ENCODE measurements at places on chromosomes 1 and 21. TPM values are rescaled to one million over a fixed set of nuclear protein-coding genes. Genes with fewer than 3 reads are reported as not detected.

FLG gene
- total RNA-seq, result not detected

CDC42SE1 gene
- total RNA-seq, result 73.8 TPM

PDE9A gene
- total RNA-seq, result not detected

RAD54L gene
- total RNA-seq, result 8.2 TPM

HTR1D gene
- total RNA-seq, result 0.17 TPM

HJV gene
- not detected for total RNA-seq

FALEC gene
- total RNA-seq, result not detected

TMEM269 gene
- total RNA-seq, result not detected

LRRC38 gene
- not detected for total RNA-seq

PHLDA3 gene
- 110 TPM for total RNA-seq

BARHL2 gene
- total RNA-seq, result not detected

TNFRSF9 gene
- not detected for total RNA-seq

PATJ gene
- 6.3 TPM for total RNA-seq

DNA sequence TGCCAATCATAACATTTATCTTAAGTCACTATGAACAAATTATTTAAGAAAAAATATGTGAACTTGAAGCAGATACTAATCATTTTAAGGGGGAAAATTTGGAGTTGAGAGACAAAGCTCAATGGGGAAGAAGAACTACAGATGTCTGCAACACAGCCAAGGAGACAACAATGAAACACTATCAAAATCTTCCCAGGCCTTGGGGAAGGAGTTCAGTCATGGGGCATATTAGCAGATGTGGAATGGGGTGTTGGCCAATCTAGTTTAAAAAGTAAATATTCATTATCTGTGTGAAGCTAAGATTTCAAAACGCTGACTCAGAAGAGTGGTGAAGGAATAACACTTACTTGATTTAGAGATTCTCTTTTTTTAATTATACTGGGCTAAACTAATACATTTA is 671.6 kb upstream of the ZP4 start:
- H3K27ac ChIP-seq, result no peak overlapping the region
- peaks cover 23% of the 10 kb centered on the region for H3K36me3 ChIP-seq
- H3K4me3 ChIP-seq, result no peak overlapping the region
- no peak for DNase-seq

GRCh38 chr1:219910716-219911115 is 17.6 kb downstream of the SLC30A10 start:
- no peak overlapping the region for H3K27ac ChIP-seq
- no peaks in the 10 kb centered on the region for H3K4me1 ChIP-seq
- no peak for DNase-seq
- no peaks in the 10 kb centered on the region for H3K27me3 ChIP-seq
- H3K36me3 ChIP-seq, result no peaks in the 10 kb centered on the region

DNA sequence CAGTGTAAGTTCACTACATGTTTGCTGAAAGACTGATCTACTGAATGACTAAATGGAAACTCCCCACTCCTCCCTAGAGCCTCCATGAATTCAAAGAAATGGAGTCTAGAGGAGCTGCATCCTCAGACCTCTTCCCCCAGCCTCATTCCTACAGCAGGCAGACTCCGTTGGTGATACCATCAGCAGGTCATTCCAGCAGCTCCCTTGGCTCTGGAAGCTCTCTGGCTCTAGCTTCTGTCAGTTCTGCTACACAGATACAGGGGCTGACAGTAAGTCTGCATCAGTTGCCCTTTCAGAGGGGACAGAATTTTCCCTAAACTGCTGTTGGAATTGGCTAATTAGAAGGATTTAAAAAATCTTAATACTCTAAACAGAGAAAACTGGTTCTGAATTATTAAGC is 31.7 kb upstream of the DMRTA2 start:
- no peak overlapping the region for H3K4me3 ChIP-seq
- H3K4me1 ChIP-seq, result peaks cover 14% of the 10 kb centered on the region
- no peaks in the 10 kb centered on the region for H3K36me3 ChIP-seq
- no peak overlapping the region for H3K27ac ChIP-seq

GRCh38 chr1:214524824-214525223 is 26.6 kb downstream of the PTPN14 start:
- peaks cover 39% of the 10 kb centered on the region for H3K36me3 ChIP-seq
- DNase-seq, result no peak
- H3K4me3 ChIP-seq, result no peak overlapping the region

- no peak overlapping the region for H3K4me3 ChIP-seq
- DNase-seq, result no peak
- peaks cover 6% of the 10 kb centered on the region for H3K27me3 ChIP-seq
- H3K36me3 ChIP-seq, result no peaks in the 10 kb centered on the region
Measured at GRCh38 chr1:111223126-111223685, 4.3 kb upstream of the CHI3L2 start.

- no peaks in the 10 kb centered on the region for H3K4me1 ChIP-seq
- no peak within 1 kb of the TSS for H3K27ac ChIP-seq
- H3K4me3 ChIP-seq, result no peak within 1 kb of the TSS
- H3K27me3 ChIP-seq, result peaks cover 25% of the 10 kb centered on the region
Measured at GRCh38 chr1:22643381-22643780, at the start of gene C1QC. Gene C1QC, plus strand, starts transcription at chr1:22643633. Its CDS starts 391 bp downstream, at chr1:22644024.

DNA sequence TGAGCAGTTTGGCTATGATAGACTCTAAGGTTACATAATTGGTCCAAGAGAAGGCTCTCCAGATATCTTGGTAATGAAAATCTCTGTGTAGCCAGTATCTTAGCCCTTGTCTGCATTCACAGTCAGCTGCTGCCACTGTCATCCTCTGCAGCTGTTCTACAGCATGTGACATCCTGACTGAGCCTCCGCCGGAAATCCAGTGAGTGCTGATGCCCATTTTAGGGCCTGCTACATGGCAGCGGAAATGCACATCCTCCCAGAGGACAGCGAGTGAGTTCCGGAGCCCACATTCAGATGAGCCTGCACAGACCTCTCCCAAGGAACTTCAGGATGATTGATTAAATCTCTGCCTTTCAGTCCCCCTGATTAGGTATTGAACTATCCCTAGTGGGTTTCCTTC is 237.1 kb downstream of the HHIPL2 start:
- no peak overlapping the region for H3K27ac ChIP-seq
- H3K4me1 ChIP-seq, result no peaks in the 10 kb centered on the region
- H3K36me3 ChIP-seq, result no peaks in the 10 kb centered on the region
- H3K4me3 ChIP-seq, result no peak overlapping the region

GRCh38 chr1:38173157-38173831 is 126.7 kb upstream of the POU3F1 start:
- no peak overlapping the region for H3K4me3 ChIP-seq
- no peaks in the 10 kb centered on the region for H3K36me3 ChIP-seq
- no peak for DNase-seq
- H3K27me3 ChIP-seq, result peaks cover 6% of the 10 kb centered on the region
- H3K27ac ChIP-seq, result no peak overlapping the region

DNA sequence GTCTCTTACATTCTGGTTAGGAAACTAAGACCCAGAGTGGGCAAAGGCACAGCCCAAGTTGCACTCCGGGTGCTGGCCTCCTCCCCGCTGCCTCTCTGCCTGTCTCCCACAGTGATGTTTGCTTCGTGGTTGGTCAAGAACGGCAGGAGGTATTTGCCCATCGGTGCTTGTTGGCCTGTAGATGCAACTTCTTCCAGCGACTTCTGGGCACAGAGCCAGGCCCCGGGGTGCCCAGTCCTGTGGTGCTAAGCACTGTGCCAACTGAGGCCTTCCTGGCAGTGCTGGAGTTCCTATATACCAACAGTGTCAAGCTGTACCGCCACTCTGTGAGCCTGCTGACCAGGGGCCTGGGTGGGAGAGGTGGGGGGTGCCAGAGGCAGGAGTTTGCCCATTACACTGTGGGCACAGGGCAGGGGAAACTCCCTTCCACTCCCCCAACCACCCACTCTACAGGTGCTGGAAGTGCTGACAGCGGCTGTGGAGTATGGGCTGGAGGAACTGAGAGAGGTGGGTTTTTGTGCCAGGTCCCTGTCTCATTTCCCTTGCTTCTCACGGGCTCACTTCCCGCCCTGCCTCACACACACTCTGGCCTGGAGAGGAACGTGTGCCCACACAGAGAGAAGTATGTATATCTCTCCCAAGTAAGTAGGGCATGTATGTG is 1.9 kb downstream of the BTBD19 start:
- H3K4me3 ChIP-seq, result peak overlapping the region; percentile 78
- DNase-seq, result no peak
- H3K27ac ChIP-seq, result peak overlapping the region; percentile 100
- peaks cover 35% of the 10 kb centered on the region for H3K36me3 ChIP-seq
- H3K4me1 ChIP-seq, result peaks cover 80% of the 10 kb centered on the region

DNA sequence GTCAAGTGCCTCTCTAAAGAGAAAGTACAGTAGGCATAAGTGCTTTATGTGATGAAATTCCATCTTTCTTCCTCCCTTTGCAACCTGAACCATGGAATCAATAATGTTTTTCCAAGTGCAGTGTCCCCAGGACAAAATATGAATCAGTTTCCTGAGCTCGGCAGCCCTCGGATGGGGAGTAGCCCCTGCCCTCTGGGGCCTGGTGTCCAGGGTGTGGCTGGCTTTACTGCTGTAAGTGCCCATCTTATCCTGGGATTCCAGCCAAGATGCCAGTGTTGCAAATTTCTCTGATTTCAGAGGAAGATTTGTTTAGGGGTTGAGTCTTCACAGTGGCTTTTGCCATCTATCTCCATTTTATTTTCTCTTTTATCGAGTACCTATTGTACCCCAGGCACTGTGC is 40.5 kb upstream of the SRP9 start:
- 0 out of 2 replicates have a peak overlapping the region, but pooled peaks have one; percentile 37 for H3K4me3 ChIP-seq
- DNase-seq, result no peak
- H3K27me3 ChIP-seq, result no peaks in the 10 kb centered on the region

DNA sequence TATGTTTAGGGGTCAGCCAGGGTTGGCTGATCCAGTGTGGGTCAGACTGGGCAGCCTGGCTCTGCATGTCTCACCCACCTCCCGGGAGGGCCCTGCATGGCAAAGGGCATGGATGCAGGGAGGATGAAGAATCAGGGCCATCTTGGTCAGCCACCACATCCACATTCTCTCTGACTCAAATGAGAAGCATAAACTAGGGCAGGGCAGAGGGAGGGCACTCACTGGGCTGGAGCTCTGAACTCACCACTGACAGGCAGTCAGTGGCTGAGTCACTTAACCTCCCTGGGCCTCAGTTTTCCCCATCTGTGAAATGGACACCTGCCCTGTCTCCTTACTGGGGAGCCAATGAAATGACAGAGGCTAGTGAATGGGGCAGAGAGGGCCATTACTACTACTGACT is 4.3 kb upstream of the CELA2A start:
- no peak overlapping the region for H3K4me3 ChIP-seq
- no peak overlapping the region for H3K27ac ChIP-seq
- H3K4me1 ChIP-seq, result peaks cover 14% of the 10 kb centered on the region

DNA sequence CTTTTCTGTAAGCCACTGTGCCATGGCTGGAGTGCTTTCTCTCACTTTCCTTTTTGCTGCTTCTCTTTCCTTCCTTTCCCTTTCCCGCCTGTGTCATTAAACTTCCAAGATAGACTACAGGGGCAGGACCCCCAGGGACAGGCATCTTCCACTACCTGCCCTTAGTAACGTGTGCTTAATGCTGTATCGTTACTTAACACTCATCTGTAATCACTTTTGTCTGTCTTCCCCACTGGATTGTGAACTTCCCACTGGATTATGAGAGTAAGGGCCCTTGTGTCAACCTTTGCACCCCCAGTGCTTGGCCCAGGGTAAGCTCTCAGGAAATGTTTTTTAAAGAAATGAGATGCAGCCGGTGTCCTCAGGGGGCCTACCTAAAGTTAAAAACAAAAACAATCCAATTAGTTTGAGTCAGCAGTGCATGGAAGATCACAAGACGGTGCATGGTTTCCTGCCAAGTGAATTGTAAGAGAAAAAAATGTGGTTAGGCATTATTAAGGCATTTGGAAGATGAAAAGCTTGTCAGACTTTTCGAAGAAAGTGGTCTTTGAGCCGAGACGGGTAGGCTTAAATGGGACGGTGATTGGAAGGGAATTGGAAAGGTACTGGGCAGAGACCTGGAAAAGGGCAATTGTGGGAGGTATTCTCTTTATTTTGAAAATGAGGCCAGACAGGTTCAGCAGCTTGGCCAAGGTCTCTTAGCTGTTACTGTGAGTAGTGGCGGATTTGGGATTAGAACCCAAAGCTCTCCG is 958 bp downstream of the LYPLAL1 start:
- peaks cover 30% of the 10 kb centered on the region for H3K4me1 ChIP-seq
- peak; percentile 71 for DNase-seq
- peaks cover 14% of the 10 kb centered on the region for H3K36me3 ChIP-seq
- peak overlapping the region; percentile 95 for H3K4me3 ChIP-seq
- no peaks in the 10 kb centered on the region for H3K27me3 ChIP-seq

DNA sequence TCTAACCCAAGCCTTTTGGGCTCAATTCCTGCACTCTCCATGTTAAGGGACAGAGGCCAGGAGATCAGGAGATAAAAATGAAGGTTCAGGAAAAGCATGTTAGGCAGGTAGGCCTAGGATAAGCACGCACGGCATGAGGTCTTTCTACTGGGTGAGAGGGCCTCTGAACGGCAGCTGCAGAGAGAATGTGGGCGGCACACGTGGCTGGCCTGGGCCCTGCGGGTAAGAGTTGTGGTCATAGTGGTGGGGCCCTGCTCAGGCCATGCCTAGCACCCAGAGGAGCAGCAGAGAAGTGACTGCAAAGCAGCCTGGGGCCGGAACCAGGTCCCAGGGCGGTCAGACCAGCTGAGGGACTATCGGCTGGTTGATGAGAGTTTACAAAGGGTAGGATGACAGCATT is 7.5 kb upstream of the FOXO6 start:
- DNase-seq, result peak; percentile 21
- H3K27me3 ChIP-seq, result peaks cover 31% of the 10 kb centered on the region
- H3K27ac ChIP-seq, result no peak overlapping the region

- peaks cover 15% of the 10 kb centered on the region for H3K27me3 ChIP-seq
- no peak for DNase-seq
- H3K27ac ChIP-seq, result no peak overlapping the region
- H3K4me1 ChIP-seq, result peaks cover 5% of the 10 kb centered on the region
Measured at GRCh38 chr1:112007169-112007568, 17.7 kb upstream of the KCND3 start.

GRCh38 chr1:92045766-92046495 is 16.1 kb downstream of the EPHX4 start:
- H3K4me3 ChIP-seq, result no peak overlapping the region
- H3K27me3 ChIP-seq, result no peaks in the 10 kb centered on the region
- no peaks in the 10 kb centered on the region for H3K36me3 ChIP-seq
- DNase-seq, result no peak
- H3K27ac ChIP-seq, result no peak overlapping the region

GRCh38 chr1:151968058-151968457 is 25.6 kb downstream of the S100A10 start:
- H3K27ac ChIP-seq, result no peak overlapping the region
- peak; percentile 32 for DNase-seq
- H3K36me3 ChIP-seq, result no peaks in the 10 kb centered on the region
- peaks cover 33% of the 10 kb centered on the region for H3K4me1 ChIP-seq
- H3K4me3 ChIP-seq, result no peak overlapping the region

GRCh38 chr21:25717491-25718147 is 17.1 kb downstream of the ATP5PF start:
- H3K27ac ChIP-seq, result no peak overlapping the region
- DNase-seq, result peak; percentile 18
- peaks cover 7% of the 10 kb centered on the region for H3K36me3 ChIP-seq
- H3K27me3 ChIP-seq, result no peaks in the 10 kb centered on the region
- H3K4me1 ChIP-seq, result no peaks in the 10 kb centered on the region

- DNase-seq, result peak; percentile 14
- H3K27me3 ChIP-seq, result peaks cover 3% of the 10 kb centered on the region
- H3K4me3 ChIP-seq, result no peak overlapping the region
- H3K27ac ChIP-seq, result no peak overlapping the region
- H3K4me1 ChIP-seq, result no peaks in the 10 kb centered on the region
Measured at GRCh38 chr1:36638268-36638667, 155.6 kb upstream of the CSF3R start.
